Tibial nerve (tissue), 4 donors: ENCODE measurements at places on chromosomes 4 and X.

DNA sequence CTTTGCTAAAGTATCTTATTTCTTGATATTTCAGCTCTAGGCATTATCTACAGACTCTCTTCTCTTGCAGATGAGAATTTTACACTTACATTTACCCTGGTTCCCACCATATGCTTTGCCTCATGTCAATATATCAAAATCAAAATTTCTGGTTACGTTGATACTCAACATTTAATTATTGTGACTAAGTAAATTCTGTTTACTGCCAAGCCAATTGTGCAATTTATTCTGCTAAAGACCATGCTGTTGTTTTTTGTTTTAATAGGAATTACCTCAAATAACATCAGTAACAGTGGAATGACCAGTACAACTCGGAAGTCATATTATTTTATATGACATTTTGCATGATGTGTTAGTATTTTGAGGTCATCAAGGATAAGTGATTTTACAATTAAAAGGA, 125.5 kb downstream of the IL15 start:
- no peak for DNase-seq

DNA sequence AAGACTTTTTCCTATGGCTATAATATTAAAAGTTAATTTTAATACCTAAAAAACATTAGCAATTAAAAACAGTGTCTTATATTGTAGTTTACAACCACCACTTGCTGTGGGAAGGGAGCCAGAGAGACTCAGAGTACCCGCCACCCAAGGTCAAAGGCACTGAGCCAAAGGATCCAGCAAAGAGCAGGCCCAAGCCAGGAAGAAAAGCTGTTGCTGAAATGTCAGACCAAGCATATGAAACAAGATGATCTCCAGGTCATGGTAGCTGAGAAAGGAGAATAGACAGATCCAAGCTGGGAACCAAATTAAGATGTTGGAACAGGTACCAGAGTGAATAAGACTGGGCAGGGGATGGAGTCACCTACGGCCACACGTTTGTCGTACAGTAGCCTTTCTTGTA, 18.8 kb upstream of the ATOH1 start:
- DNase-seq, result no peak

DNA sequence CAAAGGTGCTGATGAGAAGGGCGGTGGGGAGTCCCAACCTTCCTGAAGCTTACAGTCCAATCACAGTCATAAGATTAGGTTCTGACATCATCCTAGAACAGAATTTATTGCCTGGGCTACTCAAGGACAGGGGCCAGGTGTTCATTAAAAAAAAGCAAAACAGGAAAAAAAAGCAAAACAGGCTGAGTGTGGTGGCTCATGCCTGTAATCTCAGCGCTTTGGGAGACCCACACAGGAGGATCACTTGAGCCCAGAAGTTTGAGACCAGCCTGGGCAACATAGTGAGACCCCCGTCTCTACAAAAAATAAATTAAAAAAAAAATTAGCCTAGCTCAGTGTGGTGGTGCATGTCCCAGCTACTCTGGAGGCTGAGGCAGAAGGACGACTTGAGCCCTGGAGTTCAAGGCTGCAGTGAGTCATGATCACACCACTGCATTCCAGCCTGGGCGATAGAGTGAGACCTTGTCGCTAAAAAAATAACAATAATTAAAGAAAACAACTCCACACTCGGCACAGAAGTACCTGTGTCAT, 3.0 kb downstream of the RAB9A start:
- no peak for DNase-seq

DNA sequence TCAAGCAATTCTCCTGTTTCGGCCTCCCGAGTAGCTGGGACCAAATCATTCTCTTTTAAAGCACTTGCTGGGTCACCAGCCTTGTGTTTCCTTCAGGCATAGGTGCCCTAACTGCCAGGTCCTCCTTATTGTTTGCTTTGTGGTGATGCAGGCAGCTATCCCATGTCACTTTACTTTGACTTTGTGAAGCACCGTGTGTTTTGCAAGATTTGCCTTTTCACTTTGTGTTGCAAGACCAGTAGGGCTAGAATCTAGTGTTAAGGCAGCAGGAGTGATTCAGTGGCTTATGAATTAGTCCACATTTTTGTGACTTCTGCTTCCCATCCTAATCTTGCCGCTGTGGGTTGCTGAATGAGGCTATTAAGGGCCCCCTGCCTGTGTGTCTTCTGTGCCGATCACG, 20.2 kb downstream of the SYAP1 start:
- no peak for DNase-seq

- DNase-seq, result no peak
Measured at GRCh38 chrX:18792828-18793227, 85.4 kb downstream of the PPEF1 start.

DNA sequence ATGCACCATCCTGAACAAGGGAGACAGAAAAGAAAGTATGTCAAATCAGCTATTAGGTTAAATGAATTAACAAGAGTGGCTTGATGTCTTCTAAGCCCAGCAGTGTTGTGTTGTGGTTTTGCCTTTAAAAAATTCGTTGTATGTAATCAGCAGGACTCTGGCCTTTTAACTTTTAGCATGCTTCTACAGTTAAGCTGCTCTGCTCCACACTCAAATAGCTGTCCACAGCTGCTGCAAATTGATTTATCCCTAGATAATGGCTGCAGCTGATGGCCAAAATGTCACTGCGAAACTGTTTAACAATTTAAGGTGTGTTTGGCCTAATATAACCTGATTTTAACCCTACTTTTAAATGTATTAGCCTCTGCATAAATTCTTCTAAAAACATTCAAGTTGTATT, 85.8 kb downstream of the CXXC4 start:
- DNase-seq, result no peak

DNA sequence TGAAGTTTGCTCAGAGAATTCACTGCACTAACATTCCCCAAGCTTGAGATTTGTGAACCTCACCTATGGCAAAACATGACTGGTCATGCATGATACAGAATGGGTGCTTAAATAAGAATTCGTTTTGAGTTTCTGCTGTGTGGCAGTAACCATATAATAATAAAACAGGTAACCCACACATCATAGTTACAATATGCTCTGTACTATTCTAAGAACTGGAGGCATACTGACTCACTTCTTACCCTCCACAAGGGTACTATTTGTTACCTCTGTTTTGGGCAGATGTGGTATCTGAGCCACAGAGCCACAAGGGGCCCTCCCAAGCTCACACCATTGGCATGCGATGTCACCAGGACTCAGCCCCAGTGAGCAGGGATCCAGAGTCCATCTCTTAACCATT, 17.6 kb downstream of the SLC2A9 start:
- DNase-seq, result no peak

- DNase-seq, result no peak
Measured at GRCh38 chr4:22850630-22851029, 157.9 kb downstream of the GBA3 start.

- DNase-seq, result peak; percentile 22
Measured at GRCh38 chrX:103254171-103254824, 657 bp downstream of the TCEAL8 start.

GRCh38 chr4:40118861-40119260, 62.2 kb downstream of the N4BP2 start:
- DNase-seq, result no peak

GRCh38 chr4:110639207-110640090, 16.6 kb upstream of the PITX2 start:
- no peak for DNase-seq

GRCh38 chr4:56703378-56703777, 22.3 kb upstream of the HOPX start:
- no peak for DNase-seq

DNA sequence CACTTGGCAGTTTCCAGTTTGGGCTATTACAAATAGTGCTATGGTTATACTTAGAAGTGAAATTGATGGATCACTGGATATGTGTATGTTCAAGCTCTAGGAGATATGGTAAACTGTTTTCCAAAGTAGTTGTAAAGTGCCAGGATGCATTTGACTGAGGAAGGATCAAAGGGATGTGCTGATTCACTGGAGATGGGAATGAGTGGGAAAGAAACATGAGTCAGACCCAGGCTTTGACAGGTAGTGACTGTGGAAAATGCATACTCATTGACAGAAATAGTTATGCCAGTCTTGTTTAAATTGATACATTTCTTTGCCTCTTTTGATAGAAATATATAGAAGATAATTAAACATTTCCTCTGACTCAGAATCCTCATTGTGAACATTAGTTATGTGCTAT, 77.9 kb downstream of the CEP135 start:
- no peak for DNase-seq

GRCh38 chr4:5995901-5996623, 22.2 kb downstream of the C4orf50 start:
- DNase-seq, result no peak

GRCh38 chrX:3167771-3168170, 126.5 kb downstream of the ARSF start:
- DNase-seq, result no peak

GRCh38 chrX:139739138-139739537, 31.2 kb upstream of the MCF2 start:
- DNase-seq, result no peak

- no peak for DNase-seq
Measured at GRCh38 chr4:82358847-82359246, 14.9 kb downstream of the HNRNPD start.

DNA sequence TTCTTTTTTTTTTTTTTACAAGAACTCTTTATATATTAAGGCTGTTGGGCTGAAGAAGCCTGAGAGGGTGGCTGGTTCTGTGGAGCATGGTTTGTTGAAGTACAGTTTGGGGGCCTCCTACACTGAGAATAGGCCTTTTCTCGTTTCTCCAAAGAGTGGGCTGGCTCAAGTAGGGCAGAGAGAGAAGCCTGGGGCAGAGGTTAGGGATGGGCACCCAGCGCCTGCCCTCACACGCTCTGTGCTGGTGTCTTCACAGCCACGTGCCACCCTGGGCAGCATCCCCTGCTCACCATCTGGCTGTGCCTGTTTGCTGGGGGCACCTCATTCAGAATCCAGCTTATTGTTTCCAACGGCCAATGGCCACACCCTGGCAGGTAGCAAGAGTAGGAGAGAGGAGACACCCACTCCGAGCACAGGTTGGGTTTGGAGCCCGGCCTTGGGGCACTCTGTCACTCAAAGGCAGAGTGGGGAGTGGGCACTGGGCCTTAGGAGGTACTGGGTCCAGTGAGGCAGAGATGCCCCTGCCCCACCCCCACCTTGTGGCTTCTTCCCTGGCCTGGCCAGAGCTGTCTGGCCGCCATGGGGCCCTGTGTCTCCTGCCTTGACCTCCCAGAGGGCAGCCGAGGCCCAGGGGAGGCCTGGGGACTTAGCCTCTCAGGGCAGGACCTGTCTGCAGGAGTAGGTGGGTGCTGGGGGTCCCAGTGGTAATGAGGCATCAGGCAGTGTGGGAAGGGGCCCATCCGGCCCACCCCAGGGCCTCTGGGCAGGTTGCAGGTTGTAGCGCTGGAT, 2.9 kb downstream of the MSANTD1 start:
- DNase-seq, result no peak

DNA sequence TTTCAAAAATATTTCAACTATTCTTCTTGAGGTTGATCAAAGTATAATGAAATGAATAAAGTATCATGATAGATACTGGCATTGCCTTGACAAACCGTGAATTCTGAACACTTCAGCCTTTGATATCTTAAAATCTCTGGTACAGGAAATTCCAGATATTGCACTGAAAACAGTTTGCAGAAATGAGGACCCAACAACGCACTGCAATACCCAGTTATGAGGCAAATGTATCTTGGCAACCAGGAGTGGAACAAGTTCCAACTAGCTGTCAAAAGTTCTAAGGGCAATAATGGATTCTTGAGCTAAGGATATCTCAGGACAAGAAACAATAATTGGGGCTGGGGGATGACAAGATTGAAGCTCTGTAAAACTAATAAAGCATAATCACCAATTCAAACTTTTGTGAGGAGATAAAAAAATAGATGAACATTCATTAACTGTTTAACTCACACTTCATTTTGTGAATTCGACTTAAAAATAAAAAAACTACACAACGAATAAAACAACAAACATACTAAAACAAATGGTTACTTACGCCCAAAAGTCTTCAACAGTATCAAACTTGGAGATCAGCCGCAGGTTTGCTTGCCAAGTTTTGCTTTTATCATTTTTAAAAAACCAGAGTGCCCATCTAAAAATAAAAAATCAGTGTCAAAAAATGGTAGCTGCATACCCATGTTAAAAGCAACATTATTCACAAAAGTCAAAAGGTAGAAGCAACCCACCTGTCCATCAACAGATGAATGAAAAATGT, 38.1 kb downstream of the EIF4E start:
- DNase-seq, result no peak

DNA sequence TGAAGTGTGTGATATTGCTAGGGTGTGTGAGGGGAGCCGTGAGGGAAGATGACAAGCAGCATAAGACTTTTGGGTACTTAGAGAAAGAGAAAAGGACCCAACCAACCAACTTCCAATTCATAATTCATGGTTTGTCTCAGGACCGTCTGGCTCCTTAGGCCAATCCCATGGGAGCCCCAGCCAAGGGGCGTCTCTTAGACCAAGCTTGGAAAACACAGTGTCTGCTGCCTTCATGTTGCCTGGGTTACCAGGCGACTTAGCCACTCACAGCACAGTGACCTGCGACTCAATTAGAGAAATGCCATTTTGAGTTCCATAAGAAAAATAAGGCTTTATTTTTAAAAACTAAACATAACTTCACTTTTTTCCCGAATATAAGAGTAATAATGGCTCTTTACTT, 32.7 kb downstream of the BST1 start:
- no peak for DNase-seq

- DNase-seq, result no peak
Measured at GRCh38 chrX:132414404-132414803, 74.4 kb downstream of the MBNL3 start.

DNA sequence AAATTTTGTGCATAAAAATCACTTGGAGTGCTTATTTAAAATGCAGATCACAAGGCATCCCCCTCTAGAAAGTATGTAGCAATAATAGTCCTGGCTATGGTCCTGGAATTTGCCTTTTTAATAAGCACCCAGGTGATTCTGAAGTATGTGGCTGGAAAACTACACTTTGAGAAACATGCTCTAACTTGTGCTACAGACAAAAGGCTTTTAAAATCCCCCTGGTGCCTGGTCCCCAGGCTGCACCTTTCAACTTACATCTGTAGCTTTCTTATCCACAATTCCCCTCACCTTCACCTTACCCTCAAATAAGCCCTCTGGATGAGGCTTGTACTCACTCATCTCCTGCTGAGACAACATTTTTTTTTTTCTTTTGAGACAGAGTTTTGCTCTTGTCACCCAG, 21.1 kb downstream of the ART3 start:
- DNase-seq, result no peak

DNA sequence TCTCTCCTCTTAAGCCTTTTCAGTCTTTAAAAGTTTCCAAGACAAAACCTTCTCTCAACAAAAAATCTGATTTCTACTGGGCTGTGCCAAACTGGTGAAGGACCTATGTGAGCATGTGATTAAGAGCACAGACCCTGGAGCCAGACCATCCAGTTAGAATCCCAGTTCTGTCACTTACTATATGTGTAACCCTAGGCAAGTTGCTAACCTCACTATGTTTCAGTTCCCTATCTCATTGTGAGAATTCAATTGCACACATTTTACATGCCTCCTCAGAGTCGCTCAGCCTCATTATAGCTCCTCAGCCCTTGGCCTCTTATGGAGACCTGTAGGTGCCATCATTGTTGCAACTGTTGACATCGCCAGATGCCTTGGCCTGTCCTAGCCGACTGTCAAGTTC, 54.1 kb upstream of the VEGFD start:
- DNase-seq, result no peak
